NCI-H1930 (cell line): ENCODE measurements at places on chromosomes 11 and 22.
A peak's percentile ranks its signal among the peaks of the same experiment; 100 is the strongest.

GRCh38 chr22:44730022-44730393, 22.4 kb upstream of the ARHGAP8 start:
- no peak for DNase-seq

GRCh38 chr11:59560290-59560701, 49.0 kb downstream of the OR4D9 start:
- DNase-seq, result peak; percentile 47

GRCh38 chr11:34261820-34262219, 96.0 kb downstream of the ABTB2 start:
- DNase-seq, result no peak

DNA sequence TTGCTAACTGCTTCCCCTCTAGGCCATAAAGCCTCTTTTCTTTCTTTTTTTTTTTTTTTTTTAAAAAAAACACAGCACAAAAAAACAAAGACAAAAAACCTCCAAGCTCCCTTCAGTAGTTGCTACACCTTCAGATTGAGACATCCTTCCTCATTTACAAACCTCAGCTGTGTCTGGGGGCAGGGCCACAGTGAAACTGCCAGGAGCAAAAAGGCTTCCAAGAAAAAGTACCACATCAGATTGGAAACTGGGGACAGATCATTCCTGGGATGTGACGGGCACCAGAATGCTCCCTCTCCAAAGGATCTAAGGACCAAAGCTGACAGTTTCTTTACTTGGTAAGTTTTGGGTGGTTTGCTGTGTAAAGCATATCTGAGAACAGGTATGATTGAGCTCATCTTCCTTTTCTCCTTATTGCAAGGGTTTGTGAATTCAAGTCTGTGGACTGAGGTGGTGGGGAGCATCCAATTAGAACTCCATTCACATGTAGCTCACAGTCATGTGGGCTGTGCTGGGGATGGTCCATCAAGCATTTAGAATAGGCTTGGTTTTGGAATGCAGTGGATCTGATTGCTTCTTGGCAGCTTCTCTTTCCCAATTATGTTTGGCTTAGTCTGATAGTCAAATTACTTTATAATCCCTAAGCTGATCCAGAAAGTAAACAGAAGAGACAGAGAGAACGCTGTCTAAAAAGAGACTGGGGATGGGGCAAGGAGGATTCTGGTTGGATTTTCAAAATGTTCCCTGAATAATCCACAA, 705 bp downstream of the BBOX1 start:
- DNase-seq, result no peak

DNA sequence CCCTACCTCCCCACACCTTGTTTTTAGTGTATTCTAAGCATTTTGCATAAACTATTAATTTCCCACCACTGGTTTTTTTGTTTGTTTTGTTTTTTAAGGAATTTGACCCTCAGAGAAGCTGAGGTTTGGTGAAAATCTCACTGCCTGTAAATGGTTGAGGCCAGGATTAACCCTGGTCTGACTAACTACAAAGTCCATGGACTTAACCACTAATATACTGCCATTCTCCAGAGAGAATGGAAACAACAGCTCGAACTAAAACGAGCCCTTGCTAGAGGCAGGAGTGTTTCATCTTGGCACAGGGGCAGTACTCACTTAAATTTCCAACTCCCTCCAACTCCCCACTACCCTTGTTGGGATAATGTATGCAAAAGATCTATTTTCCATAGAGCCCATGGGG, 3.0 kb downstream of the CTNND1 start:
- no peak for DNase-seq

- no peak for DNase-seq
These were observed 29.8 kb upstream of the EED start for GRCh38 chr11:86214710-86215109.

GRCh38 chr11:3837793-3838192, 3.0 kb downstream of the RHOG start:
- DNase-seq, result no peak

GRCh38 chr11:27612932-27613880, 87.0 kb downstream of the BDNF start:
- DNase-seq, result no peak
